Renal cortical epithelial cell (primary cell): ENCODE measurements at places on chromosomes 3 and 15.

- DNase-seq = no peak
Measured at GRCh38 chr15:56802161-56802560, 68.9 kb upstream of the ZNF280D start.

DNA sequence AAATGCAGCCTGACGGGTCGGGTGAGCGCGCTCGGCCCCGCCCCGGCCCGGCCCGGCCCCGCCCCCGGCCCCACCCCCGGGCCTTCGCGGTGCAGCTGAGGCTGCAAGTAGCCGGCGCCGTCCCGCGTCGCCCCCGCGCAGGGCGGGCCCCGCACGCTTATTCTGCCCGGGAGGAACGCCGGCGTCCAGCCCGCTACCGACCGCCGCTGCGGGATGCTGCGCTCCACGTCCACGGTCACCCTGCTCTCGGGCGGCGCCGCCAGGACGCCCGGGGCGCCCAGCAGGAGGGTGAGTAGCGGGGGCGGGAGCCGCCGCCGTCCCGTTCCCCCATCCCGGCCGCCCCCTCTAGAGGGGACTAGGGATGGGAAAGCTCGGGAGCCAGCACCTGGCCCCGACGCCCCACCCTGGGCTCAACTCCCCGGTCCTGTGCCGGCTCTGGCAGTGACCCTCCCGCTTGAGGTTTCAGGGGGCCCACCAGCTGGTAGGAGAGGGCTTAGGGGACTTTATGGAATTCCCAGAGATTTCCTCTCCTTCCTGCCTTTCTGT is at the start of gene MYZAP:
Gene MYZAP, plus strand, starts transcription at position 83 of the 546 bp plus-strand sequence. Its CDS starts 131 bp downstream, at position 214.
- no peak for DNase-seq

- no peak for DNase-seq
Measured at GRCh38 chr15:84975871-84976351, 5.7 kb upstream of the PDE8A start.

- DNase-seq = no peak
Measured at GRCh38 chr3:8542190-8543135, 40.8 kb downstream of the LMCD1 start.

GRCh38 chr3:123740391-123740822 is 143.7 kb downstream of the MYLK start:
- peak; percentile 20 for DNase-seq

DNA sequence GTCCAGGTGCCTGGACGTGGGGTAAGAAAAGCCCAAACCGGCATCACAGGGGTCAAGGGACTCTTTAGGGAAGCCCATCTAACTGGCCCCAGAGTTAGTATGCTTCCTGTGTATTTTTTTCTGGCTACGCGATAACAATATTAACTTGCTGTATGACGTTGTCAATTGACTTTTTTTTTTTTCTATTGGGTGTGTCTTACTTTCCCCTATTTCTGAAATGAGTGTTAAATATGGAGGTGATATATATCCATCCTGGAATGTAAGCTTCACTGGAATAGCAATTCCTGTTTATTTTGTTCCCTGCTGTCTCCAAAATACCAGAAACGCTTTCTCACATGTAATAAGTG is 598 bp upstream of the GMNC start:
- DNase-seq = peak; percentile 33

- DNase-seq = no peak
Measured at GRCh38 chr3:127556565-127556964, 34.0 kb downstream of the TPRA1 start.

- DNase-seq = no peak
Measured at GRCh38 chr3:136258199-136258598, 8.1 kb downstream of the PCCB start.
